ENCODE measurements at places on chromosomes 5 and 9.

- peak; percentile 71 for DNase-seq
These were observed 122.7 kb upstream of the LMX1B start for GRCh38 chr9:126490871-126491567.

DNA sequence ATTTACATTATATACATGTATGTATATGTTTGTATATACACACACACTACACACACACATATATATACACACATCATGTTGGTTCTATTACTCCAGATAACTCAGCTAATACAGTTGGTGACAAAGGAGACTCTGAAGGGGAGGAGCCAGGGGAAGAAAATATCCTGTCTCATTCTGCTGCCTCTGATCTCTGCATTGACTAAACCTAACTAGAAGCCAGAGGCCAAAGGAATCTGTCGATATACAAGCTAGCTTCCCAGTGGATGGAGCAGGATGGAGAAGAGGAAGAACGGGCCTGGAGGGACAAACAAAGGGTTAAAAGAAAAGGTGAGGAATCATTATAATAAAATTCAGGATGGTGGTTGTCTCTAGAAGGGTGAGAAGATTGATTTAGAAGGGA lies 13.7 kb upstream of the RHOBTB3 start:
- no peak for DNase-seq

GRCh38 chr5:135671052-135671705 lies 92.4 kb upstream of the CXCL14 start:
- no peak for DNase-seq

DNA sequence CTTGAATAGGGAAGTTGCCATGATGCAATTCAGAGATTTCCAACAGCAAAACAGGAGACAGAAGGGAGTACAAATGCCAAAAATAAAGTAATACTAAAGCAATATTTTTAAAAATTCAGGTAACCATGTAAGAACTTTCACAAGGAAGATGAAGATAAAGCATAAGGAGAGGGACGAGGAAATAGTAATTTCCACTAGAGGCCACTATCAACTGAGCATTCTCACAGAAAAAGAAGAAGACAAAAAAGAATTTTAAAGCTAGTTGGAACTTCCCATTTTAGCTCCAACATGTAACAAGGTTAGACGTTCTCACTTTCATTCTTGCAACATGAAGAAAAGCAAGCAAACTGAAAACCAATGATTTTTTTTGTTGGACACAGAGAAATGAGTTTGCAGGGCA lies 779.9 kb upstream of the CDH6 start:
- DNase-seq: no peak

DNA sequence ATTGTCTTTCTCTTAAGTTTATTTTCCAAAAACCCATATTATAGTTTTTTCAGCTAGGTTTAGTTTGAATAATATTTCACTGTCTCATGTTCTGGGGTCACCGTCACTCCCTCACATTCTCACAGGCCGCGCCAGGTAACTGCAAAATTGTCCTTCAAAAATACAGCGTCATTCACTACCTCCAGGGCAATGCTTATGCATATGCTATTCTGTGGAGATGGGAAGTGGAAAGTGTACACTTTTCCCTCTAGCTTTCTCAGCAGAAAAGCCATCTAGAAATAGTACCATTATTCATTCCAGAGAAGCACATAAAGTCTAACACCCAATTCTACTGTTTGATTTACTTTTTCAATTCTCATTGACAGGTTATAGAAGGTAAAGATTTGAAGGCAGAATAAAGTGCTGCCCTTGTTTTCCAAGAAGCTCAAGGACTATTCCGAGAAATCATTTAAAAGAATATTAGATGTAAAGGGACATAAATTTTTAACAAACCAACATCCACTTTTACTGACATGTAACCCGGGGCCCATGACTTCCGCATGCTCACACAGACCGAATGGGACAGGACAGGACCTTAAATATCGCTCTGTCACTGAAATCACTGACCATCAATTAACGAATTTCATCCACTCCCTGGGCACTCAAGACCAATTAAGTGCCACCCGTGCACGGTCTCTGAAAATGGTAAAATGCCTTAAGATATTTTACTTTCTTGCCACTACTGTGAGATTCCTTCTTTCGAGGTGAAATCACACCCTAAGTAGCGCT lies 720 bp downstream of the NUDT12 start:
- no peak for DNase-seq

DNA sequence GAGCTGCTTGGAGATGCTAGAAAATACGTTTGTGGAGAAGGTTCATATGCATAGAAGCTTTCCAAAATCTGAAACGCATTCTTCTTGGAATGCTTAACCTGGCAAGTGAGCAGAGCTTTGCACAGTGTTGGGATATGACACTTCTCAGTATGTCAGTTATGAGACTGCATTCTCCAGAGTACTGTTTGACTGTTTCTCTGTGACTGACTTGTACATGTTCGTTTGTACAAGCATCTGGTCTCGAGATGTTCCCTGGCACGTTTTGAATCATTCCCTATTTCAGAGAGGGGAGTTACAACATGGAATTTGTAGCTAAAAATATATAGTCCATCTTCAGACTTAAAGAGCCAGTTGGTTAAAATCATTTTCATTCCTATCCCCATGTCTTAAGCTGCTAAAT lies 272.4 kb downstream of the ARRDC3 start:
- DNase-seq: no peak

- DNase-seq: no peak
These were observed 1.1 kb downstream of the MAMDC2 start for GRCh38 chr9:70044490-70045307.

DNA sequence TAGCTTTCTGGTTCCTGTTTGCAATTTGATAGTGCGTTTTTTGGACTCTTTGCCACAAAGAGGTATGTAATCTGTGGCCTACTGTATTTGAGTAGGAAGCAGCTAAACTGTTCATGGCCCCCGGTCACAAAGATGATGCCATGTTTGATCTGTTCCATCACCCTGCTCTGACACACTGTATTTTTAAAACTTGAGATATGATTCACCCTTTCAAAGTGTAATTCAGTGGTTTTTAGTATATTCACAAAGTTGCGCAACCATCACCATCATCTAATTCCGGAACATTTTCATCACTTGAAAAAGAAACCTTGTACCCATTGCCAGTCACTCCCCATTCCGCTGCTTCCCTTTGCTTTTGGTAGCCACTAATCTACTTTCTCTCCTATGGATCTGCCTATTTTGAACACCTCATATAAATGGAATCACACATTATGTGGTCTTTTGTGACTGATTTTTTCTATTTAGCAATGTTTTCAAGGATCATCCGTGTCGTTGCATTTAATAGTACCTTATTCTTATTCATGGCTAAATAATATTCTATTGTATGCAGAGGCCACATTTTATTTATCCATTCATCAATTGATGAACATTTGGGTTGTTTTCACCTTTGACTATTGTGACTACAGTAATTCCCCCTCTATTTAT lies 141.6 kb downstream of the NR3C1 start:
- DNase-seq: no peak

- DNase-seq: no peak
These were observed 1211.1 kb upstream of the CDH18 start for GRCh38 chr5:21199087-21199486.

- DNase-seq: no peak
These were observed at the start of gene IGFBPL1 for GRCh38 chr9:38423973-38424843. IGFBPL1 (minus strand) TSS chr9:38424454; CDS start chr9:38424424, 30 bp downstream.

DNA sequence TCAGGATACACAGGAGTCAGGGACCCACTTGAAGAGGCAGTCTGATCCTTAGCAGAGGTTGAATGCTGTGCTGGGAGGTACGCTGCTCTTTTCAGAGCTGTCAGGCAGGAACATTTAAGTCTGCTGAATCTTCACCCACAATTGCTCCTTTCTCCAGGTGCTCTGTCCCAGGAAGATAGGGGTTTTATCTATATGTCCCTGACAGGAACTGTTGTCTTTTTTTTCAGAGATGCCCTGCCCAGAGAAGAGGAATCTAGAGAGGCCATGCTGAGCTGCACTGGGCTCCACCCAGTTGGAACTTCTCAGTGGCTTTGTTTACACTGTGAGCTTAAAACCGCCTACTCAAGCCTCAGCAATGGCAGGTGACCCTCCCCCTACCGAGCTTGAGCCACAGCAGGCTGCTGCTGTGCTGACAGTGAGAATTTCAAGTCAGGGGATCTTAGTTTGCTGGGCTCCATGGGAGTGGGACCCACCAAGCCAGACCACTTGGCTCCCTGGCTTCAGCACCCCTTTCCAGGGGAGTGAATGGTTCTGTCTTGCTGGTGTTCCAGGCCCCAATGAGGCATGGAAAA lies 169.0 kb downstream of the FBXL17 start:
- DNase-seq: no peak

GRCh38 chr5:15682566-15682965 lies 182.6 kb downstream of the FBXL7 start:
- no peak for DNase-seq

- DNase-seq: no peak
These were observed 259.7 kb upstream of the MSX2 start for GRCh38 chr5:174464504-174465165.

DNA sequence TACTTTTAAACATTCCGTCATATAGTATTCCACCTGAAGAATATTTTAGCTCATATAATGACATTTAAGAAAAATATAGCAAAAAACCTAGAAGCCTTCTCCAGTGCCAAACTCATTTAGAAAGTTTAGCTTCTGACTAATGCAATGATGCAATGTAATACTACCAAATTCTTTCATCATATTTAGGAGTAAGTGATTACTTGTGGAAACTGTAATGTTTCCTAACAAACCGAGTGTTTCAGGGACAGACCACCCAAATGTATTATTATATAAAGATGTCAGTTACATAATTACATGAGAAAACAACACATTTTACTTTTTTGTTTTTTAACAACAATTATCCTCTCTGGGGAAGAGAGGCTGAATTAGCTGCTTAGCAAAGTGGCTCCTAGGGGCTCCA lies 316.2 kb downstream of the ARL15 start:
- DNase-seq: no peak

DNA sequence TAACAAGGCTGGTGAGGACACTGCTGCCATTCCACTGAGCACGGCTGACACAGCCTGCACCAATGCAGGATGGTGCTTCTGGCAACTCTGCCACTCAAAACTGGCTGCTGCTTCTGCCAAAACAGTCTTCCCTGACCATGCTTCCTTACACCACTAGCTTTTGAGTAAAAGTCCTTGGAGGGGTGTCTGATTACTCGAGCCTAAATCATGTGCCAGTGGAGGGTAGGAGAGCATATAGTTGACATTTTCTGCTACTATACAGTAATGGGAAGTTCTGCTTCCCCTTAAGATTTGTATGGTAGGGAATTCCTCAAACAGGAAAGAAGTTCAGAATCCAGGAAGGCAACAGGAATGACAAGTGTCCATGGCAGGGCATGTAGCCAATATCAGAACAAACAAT lies 12.2 kb upstream of the PJA2 start:
- no peak for DNase-seq

DNA sequence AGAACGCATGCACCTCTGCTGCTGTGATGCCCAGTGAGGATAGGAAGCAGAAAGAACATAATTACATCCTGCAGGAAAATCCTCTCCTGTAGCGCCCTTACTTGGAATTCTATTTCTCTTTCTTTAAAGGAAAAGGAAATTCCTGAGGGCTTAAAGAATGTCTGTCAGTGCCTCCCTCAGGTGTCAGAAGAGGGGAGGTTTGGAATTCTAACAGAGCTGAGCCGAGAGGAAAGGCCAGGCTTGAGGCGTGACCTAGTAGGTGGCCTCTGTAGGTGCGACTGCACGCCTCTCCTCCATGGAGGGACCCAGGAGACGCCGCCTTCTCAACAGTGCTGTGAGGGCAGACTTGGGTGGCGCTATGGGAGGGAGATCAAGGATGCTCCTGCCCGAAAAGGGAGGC lies 55.9 kb upstream of the ERCC6L2 start:
- no peak for DNase-seq
